Upper lobe of right lung (tissue), 1 donor: ENCODE measurements at places on chromosomes 3 and 15.

DNA sequence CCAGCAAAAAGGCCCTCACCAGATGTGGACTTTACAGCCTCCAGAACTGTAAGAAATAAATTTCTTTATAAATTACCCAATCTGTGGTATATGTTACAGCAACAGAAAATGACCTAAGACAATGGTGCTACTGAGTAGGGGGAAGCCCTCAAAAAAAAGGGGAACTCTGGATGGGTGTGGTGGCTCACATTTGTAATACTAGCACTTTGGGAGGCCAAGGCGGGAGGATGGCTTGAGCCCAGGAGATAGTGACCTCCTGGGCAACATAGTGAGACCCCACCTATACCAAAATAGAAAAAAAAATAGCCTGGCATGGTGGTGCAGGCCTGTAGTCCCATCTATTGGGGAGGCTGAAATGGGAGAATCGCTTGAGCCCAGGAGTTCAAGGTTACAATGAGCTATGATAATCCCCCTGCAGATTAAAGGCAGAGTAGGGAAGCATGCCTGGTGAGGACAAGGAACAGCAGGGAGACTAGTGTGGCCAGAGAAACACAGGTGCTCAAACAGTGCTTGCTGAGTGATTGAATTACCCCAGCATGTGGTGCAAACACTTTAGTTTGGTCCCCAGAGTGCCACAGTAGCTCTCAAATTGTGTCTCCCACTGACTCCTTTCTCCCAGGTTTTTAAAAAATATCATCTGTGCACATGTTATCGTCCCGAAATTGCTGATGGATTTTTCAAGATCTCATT lies 13.9 kb upstream of the USP3 start:
- H3K27ac ChIP-seq: peak overlapping the region; percentile 68
- H3K27me3 ChIP-seq: no peaks in the 10 kb centered on the region

GRCh38 chr15:77739591-77740378 lies 107.1 kb upstream of the LINGO1 start:
- peaks cover 8% of the 10 kb centered on the region for H3K27me3 ChIP-seq
- H3K27ac ChIP-seq: no peak overlapping the region
- no peak for DNase-seq
- H3K4me1 ChIP-seq: no peaks in the 10 kb centered on the region
- H3K36me3 ChIP-seq: no peaks in the 10 kb centered on the region
- H3K4me3 ChIP-seq: no peak overlapping the region

DNA sequence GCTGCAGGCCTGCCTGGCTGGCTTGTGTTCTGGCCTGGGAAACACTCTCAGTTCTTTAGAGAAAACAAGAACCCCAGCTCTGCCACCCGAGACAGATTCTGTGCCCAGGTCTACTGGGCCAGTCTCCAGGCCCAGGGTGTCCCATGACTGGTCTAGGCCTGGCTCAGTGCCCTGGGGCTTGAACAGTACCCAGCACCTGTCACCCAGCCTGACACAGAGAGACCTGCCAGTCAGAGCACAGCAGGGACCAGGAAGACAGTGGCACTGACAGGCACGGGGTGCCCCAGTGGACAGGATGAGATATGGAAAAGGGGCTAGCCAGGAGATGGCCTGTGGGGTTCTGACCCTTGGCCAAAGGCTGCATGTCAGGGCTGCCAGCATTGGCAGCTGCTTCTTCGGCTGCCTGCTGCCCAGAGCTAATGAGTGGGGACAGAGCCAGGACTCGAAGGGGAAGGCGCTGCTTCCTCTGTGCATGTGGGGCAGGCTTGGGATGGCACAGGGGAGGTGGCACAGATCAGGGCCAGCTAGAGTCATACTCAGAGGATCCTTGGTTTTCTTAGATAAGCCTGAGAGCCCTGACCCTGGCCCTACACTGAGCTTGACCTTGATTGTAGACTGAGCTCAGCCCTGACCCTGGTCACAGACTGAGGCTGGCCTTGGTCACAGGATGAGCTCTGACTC lies 15.1 kb downstream of the CCDC33 start:
- H3K27ac ChIP-seq: no peak overlapping the region
- H3K4me3 ChIP-seq: no peak overlapping the region
- no peak for DNase-seq

DNA sequence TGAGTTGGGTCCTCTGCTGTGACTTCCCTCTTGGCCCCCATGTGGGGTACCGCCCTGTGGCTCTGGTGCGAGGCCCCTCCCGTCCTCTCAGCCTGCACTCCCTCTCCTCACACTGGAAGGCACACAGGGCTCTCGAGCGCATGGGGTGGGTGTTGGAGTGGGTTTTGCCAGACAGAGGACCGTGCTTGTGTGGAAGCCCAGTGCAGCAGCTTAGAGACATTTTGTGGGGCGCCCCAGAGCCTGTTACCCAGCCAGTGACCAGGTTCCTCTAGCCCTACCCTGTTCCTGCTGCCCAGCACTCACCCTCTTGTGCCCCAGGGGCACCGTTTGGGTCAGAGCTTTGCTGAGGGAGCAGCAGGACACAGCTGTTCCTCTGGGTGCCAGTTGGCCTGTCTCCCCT lies 9.9 kb downstream of the PLXNA1 start:
- H3K4me1 ChIP-seq: peaks cover 18% of the 10 kb centered on the region
- no peak for DNase-seq

DNA sequence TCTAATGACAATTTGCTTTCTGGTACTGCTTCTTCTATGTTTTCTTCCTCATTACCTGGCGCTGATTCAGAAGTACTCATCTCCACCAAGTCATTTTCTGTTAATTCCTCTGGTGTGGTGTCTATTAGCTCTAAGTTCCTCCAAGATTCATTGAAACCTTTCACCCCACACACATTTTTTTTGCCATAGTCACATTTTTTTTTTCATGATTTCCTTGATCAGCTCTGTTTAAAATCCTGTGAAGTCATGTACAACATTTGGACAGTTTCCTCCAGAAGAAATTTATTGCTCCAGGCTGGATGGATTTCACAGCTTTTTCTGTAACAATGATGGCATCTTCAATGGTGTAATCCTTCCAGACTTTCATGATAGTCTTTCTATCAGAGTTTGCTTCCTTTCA lies 243.2 kb upstream of the VEPH1 start:
- no peaks in the 10 kb centered on the region for H3K36me3 ChIP-seq
- H3K27me3 ChIP-seq: no peaks in the 10 kb centered on the region
- H3K4me3 ChIP-seq: no peak overlapping the region

GRCh38 chr3:146739203-146739671 lies 134.1 kb upstream of the PLSCR5 start:
- H3K4me1 ChIP-seq: no peaks in the 10 kb centered on the region
- H3K36me3 ChIP-seq: no peaks in the 10 kb centered on the region
- no peaks in the 10 kb centered on the region for H3K27me3 ChIP-seq
- no peak overlapping the region for H3K4me3 ChIP-seq
- peak; percentile 31 for DNase-seq

DNA sequence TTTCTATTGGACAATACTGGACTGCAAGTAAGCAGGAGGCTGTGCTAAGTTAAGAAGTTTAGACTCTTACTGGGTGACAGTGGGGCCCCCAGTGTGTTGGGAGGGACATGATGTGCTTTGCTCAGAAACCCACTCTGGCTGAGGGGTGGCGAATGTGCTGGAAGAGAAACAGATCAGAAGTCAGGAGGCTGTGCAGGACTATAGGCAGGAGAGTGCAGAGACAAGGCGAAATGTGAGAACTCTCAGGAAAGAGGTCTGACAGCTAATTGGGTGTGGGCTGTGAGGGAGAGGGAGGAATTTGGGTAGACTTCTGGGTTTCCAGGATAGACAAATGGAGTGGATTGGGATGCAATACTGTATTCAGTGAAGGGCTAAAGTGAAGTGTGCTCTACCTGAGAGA lies 12.0 kb downstream of the SLC24A1 start:
- H3K27ac ChIP-seq: no peak overlapping the region
- H3K4me1 ChIP-seq: peaks cover 8% of the 10 kb centered on the region
- H3K27me3 ChIP-seq: no peaks in the 10 kb centered on the region
- H3K36me3 ChIP-seq: no peaks in the 10 kb centered on the region

DNA sequence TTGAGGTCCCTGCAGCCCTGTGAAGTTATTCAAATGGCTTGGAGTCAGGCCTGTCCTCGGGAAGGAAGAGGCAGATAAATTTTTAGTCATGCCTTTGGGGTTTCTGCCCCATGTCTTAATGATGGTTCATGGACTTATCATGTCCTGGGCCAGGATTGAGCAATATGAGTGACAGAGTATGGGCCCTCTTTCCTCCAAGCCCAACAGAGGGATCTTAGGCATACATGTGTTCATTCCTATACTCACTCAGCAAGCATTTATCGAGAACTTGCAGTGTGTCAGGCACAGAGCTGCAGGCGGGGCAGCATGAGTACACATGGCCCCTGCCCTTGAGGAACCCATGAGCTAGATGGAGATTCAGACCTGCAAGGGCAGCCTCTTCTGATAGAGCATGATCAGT lies 6.2 kb downstream of the ESYT3 start:
- H3K4me3 ChIP-seq: no peak overlapping the region
- H3K27ac ChIP-seq: peak overlapping the region; percentile 58
- H3K36me3 ChIP-seq: no peaks in the 10 kb centered on the region
